Naive thymus-derived CD8-positive, alpha-beta T cell (primary cell): ENCODE measurements at places on chromosomes 1 and 21.

DNA sequence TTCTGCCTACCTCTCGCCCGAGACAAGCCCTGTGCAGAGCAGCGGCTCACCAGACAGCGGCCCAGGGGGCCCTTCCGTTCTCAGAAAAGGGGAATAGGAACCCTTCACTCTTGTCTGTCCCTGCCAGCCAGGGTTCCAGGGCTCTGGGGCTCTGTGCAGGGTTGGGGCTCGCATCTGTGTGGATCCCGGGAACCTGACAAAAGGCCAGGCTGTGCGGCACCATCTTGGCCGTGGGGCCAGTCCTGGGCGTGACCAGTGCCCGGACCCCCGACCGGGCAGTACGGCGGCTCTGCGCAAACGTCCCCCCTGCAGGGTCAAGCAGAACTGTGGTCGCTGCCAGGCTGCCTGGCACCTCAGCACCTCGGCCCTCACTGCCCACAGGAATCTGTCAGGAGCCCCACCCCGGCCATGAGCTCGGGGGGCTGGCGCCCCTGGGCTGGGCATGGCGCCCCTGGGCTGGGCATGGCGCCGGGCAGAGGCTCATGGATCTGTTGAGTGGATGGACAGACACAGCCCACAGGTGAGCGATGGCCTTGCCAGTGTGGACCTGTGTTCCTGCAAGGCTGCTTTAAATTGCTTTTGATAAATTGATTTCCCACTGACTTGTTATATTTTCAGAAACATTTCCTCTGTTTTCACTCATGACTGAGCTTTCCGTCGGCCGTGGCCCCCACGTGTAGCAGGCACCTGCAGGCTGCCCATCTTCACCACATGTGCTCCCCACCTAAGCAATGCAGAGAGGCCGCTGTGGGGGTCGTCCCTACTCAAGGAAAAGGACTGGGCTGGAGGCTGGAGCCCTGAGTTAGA, 59.0 kb downstream of the SLX9 start:
- DNase-seq, result no peak

GRCh38 chr1:6447818-6448748, 17.9 kb downstream of the TNFRSF25 start:
- peak; percentile 59 for DNase-seq

DNA sequence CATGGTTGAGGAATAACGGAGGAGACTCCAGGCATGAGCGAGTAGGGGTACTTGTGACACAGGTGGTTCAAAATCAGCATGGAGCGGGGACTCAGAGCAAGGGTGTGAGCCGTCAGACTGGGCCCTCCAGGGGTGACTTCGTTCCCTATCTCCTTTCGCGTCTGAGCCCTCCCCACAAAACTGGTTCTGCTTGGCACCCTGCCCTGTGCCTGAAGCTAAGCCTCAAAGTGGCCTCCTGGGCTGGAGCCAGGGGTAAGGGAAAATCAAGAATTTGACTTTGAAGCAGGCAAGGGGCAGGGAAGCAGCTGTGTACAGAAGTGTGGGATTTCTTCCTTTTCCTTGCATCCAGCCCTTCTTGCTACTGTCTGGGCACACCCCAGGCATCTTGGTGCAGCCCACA, 331.5 kb upstream of the AJAP1 start:
- no peak for DNase-seq

DNA sequence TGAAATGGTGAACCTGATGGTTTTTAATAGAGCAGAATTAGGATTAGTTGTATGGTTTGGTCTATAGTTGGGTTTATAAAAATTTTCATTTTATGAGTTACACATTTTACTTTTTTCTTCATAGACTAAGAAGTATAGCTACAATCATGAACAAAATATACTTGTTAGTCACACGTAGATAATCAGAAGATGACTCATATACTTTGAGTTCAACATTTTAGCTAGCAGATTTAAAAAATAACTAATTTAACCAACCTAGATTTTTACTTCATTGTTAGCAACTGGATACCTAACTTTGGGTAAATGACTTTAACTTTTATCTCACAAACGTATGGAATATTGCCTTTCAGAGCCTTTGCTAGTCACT, 27.9 kb downstream of the MORC3 start:
- no peak for DNase-seq

GRCh38 chr21:34639882-34640788, 25.2 kb upstream of the RCAN1 start:
- no peak for DNase-seq

- no peak for DNase-seq
These were observed 9.9 kb downstream of the CD58 start for GRCh38 chr1:116560704-116561490.

DNA sequence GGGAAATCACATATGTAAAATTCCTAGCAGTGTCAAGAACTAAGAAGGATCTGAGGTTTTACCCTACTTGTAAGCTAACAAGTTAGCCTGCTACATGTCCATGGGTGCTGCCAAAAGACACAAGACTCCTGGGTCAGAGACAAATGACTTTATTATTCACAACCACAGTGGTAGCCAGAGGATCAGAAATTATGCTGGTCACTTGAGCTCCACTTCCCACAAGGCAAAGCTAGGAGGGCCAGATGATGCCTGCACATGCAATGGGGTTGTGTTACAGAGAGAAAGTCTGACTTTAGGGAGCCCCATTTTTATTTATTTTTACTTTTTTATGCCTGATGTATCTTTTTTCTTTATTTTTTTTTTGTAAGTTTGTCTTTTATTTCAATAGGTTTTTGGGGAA, 136.8 kb downstream of the S1PR1 start:
- DNase-seq, result no peak
